Hepatocyte (in vitro differentiated cells): ENCODE measurements at places on chromosomes 2 and 18. TPM values are rescaled to one million over a fixed set of nuclear protein-coding genes. Genes with fewer than 3 reads are reported as not detected.

The MGAT4A gene
- total RNA-seq, result 21.6 and 22.2 TPM in 2 replicates

- DNase-seq, result no peak
Observed at GRCh38 chr2:112694182-112694581, 26.6 kb upstream of the NT5DC4 start.

The RAB6D gene
- total RNA-seq, result 3.0 and 3.5 TPM in 2 replicates

- no peak for DNase-seq
Observed at GRCh38 chr2:231928481-231928880, 2.3 kb upstream of the NPPC start.

DNA sequence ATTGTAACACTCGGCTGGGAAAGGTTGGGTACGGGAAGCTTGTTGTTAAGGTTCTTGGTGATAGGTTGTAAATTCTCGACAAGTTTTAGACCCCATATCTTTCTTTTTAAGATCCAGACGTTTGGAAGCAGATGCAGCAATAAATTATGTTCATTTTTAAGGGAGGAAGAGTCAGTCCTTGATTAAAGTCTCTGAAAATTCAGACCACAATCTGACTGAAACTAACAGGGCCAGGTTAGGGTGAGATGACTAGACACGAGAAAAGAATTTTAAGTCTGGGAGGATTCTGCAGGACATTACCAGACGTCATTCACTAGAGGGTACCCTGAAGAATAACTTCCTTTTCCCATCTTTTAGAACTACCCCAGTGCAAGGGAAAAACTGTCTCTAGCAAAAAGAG is 16.1 kb downstream of the WIPF1 start:
- DNase-seq, result no peak

GRCh38 chr2:62536873-62537547 is 31.0 kb upstream of the TMEM17 start:
- peak; percentile 40 for DNase-seq

- no peak for DNase-seq
Observed at GRCh38 chr2:235314371-235314930, 179.4 kb upstream of the AGAP1 start.

DNA sequence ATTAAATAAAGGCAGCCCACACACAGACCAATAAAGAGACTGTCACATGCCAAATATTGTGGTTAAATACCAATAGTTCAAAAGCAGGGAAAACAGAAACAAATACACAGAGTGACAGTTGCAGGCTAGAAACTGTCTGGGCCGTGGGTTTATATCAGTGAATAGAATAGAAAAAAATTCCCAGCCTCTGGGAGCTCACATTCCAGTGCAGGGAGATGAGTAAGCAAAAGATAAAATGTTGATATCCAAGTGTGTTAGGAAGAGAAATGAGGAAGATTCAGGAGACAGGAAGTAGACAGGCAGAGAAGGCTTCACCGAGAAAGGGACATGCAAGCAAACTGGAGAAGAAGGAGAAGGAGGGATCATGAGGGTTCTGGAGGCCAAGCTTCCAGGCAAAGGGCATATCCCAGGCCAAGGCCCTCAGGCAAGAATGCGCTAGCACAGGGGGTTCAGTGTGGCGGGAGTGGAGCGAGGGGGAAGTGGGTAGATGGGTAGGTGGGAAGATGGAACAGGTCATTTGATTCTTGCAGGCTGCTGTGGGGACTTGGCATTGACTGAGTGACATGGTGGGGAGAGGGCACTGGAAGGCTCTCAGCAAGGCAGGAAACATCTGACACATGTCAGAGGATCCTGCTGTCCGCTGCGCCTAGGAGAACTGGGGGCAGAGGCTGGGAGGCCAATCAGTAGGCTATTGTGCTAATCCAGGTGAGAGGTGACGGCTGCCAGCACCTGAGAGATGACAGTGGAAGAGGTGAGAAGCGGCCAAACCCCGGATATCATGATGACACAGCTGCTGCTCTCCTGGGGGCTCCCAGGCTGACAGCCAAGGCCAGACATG is 89.2 kb downstream of the ZBTB7C start:
- DNase-seq, result peak; percentile 16

- DNase-seq, result no peak
Observed at GRCh38 chr2:218727502-218728165, 17.0 kb downstream of the TTLL4 start.

- no peak for DNase-seq
Observed at GRCh38 chr2:78532762-78533379, 492.6 kb upstream of the REG3G start.

- no peak for DNase-seq
Observed at GRCh38 chr2:65999796-66000195, 435.1 kb upstream of the MEIS1 start.
